ENCODE measurements at places on chromosomes 7 and 10.

GRCh38 chr7:138834583-138834982 is 36.6 kb upstream of the ATP6V0A4 start:
- DNase-seq, result no peak

DNA sequence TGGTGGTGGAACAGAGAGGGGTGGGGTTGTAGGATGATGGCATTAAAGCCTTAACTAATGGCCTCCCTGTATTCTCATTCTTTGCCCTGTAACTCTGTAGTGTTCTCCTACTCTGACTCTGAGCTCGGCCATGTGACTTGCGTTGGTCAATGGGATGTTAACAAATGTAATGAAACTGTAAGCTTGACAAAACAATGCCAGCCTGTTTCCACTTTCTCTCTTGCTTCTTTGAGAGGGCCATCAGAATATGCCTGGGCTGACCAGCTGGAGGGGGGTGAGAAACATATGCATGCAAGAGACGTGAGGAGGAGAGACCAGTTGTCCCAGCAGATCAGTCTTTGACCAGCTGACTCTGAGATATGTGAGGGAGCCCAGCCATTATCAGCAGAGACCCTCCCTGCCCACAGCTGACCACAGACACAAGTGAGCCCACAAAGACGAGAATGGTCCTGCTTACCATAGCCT is 100.6 kb downstream of the ICA1 start:
- DNase-seq, result no peak

DNA sequence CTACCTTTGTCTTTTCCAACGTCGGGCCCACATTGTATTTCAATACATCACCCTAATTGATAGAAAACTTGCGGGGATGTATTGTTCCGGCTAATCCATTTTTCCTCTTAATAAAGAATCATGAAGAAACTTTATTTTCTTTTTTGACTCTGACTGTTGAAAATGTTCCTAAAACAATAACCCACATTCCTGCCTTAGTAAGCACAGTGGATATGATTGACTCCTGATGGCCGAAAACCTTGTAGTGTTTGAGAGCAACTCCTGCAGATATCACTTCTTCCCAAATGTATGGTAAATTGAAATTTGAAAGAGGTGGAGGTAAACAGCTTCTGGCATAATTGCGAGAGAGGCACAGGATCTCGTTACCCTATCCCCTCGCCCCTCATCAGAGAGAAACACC is 65.7 kb downstream of the BICC1 start:
- DNase-seq, result no peak

DNA sequence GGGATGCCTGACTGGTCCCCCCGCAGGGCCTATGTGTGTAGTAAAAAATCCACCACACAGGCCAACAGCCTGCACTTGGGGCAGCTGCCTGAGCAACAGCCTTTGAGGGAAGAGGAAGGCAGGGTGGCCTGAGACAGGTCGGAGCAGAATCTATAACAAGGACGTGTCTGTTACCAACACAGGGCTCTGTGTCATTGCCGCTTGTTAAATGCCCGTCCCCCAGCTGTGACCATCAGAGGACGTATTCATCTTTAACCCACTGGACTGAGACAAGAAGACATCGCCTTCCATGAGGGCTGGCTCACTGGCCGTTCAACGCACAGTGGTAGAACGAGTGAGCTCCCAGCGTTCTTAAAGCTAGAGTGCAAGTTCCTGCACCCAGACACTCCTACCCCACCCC is 7.8 kb downstream of the PDIA4 start:
- DNase-seq, result no peak

- no peak for DNase-seq
These were observed 2.9 kb downstream of the PKD2L1 start for GRCh38 chr10:100327007-100327717.

GRCh38 chr10:75466001-75466400 is 34.6 kb downstream of the LRMDA start:
- DNase-seq, result no peak

GRCh38 chr10:96984541-96985131 is 152.5 kb downstream of the LCOR start:
- no peak for DNase-seq

GRCh38 chr10:117662751-117663540 is 120.4 kb downstream of the EMX2 start:
- no peak for DNase-seq

DNA sequence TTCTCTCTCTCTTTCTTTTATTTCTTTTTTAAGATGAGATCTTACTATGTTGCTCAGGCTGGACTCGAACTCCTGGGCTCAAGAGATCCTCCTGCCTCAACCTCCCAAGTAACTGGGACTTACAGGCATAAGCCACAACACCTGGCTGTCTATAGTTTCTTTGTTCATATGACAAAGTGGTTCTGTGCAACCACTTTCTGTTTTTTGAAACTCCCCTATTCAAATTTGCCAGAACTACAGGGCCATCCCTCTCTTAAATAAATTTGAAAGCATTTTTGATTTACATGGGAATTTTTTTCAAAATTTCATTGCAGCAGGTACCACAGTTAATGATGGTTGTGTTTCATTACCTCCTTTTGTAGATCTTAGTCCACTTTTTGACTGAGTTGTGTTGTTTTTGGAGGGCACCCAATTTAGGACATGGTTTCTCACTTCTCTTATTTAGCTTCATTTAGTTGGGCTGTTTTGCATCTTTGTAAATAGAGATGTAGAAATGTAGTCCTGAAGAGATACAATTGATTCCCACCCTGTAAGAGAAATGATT is 119.2 kb downstream of the LRRC4 start:
- DNase-seq, result no peak

GRCh38 chr10:132943791-132944404 is 1.5 kb upstream of the CFAP46 start:
- DNase-seq, result no peak

DNA sequence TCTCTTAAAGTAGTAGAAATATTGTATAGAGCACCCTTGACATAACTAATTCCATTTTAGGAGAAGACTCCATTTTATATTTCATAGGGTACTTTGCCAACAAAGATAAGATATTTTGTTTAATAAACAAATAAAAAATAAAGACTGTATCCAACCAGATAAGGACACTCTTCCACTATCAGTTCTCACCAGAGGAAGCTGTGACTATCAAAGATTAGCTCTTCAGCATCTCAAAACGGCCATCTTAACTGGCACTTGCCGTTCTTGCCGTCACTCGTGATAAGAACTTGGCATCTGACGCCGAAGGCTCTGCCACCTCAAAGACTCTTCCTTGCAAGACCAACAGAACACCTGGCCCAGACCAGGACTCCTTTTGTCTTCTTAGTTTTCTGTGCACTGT is 26.3 kb upstream of the AKR1B1 start:
- DNase-seq, result no peak

DNA sequence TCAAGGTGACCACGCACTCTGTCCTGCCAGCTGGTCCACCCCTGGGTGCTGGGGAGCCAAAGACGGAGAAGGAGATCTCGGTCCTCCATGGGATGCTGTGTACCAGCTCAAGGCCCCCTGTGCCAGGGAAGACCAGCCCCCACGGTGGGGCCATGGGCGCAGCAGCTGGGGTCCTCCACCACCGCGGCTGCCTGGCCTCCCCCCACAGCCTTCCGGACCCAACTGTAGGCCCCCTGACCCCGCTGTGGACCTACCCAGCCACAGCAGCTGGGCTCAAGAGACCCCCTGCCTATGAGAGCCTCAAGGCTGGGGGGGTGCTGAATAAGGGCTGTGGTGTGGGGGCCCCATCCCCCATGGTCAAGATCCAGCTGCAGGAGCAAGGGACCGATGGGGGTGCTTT is 5.4 kb downstream of the NYAP1 start:
- DNase-seq, result no peak
